ENCODE measurements at places on chromosomes 6 and 20.

- no peak for DNase-seq
Observed at GRCh38 chr6:83578057-83578456, 65.7 kb downstream of the PRSS35 start.

DNA sequence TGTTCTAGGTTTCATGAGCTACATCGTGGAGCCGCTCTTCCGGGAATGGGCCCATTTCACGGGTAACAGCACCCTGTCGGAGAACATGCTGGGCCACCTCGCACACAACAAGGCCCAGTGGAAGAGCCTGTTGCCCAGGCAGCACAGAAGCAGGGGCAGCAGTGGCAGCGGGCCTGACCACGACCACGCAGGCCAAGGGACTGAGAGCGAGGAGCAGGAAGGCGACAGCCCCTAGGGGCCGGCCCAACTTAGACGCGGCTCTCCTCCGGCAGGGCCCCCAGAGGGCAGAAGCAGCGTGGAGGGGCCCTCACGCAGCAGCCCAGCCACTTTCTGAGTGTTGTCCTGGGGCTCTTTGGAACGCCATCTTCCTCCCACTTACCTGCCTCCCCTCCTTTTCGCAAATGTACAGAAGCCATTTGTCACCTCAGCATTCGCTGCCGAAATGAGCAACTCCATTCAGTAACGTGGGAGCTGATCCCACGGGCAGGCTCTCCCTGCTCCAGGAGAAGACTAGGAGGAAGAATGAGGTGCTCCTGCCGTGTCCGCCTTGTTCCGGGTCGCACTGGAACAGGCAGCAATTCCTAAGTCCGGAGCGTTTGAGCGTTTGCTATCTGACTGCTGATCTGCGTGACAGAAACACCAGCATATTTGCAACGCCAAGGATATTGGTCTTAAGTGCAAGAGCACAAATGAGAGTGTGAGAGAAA, 58.4 kb downstream of the MTFR2 start:
- DNase-seq = no peak

DNA sequence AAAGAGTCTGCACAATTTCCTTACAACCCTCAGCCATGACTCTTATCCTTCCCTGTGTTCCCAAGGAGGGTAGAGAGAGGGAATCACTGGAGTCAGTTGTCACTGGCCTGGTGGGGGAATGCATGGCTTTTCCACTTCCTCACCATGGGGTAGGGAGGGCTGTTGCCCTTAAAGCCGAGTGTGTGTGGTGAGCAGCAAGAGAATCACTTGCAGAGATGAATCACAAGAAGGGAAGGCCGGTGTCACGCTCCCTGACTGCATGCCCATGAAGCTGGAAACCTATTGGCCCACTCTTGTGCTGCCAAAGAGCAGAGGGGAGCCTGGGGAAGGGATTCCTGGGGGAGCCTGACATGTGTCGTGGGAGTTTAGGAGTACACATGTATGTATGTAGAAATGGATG, 18.1 kb upstream of the BMP6 start:
- DNase-seq = no peak

GRCh38 chr6:156720691-156721685, 56.2 kb upstream of the ARID1B start:
- no peak for DNase-seq

DNA sequence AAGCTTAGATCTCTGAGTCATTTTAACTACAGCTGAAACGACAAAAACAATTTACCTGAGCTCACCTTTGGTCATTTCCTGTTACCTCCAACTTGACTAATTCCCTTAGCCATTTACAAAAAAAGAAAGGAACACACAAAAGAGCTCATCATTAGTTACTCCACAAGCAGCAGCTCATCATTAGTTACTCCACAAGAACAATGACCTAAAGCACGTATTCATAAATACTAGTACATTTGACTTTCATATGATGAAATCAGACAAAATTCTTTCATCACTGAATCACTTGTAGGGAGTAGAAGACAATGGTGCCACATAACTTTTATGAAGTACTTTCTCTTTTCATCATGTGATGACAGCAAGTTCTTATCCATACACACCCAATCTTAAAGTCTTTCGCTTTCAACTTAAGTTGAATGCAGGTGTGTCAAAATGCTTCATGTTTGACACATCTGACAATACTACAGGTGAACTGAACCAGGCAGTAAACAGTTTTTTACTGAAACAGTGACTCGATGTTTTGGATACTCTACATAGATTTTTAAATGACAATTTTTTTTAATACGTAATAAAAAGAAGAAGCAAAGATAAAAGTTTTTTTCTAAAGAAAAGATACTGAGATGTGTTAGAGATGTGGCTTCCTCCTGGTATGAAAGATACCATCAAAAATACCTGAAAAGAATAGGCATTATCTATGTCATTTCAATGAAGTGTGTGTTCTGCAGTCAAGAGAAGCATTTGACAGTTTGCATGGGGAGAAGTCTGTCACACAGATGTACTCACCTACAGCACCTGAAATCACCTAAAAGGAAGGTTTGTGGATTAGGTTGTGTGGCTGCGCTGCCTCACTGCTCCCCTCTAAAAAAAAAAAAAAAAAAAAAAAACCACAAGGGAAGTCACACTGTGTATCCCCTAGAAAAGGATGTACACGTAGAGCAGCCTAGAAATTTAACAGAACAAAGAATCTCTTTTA, 109.1 kb downstream of the PRDM1 start:
- DNase-seq = no peak

Measured in erythroblast (primary cell).